ENCODE measurements at places on chromosomes 5 and 9.

- no peak for DNase-seq
These were observed 604.6 kb upstream of the C9orf72 start for GRCh38 chr9:28177925-28178324.

- DNase-seq, result no peak
These were observed 6.3 kb upstream of the GZMA start for GRCh38 chr5:55096182-55096581.

DNA sequence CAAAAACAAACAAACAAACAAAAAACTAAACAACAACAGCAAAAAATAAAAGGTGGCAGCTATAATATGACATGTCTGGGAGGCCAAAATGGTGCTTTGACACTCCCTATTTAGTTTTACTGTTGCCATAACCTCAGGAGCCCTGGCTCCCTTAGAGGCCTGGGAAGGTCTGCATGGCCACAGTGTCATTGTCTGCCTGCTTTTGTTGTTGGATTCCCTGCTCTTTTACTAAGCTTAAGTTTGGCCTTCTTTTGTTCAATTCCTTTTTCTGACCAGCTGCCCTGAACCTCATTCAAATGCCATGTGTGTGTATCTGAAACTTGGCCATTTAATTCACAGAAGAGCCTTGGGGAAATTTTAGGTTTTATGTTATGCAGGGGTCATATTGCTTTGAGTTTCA, 458.2 kb downstream of the TMEM232 start:
- no peak for DNase-seq

- no peak for DNase-seq
These were observed 3.1 kb downstream of the ZER1 start for GRCh38 chr9:128768606-128769005.

GRCh38 chr5:169142264-169142970, 158.5 kb downstream of the SLIT3 start:
- no peak for DNase-seq

DNA sequence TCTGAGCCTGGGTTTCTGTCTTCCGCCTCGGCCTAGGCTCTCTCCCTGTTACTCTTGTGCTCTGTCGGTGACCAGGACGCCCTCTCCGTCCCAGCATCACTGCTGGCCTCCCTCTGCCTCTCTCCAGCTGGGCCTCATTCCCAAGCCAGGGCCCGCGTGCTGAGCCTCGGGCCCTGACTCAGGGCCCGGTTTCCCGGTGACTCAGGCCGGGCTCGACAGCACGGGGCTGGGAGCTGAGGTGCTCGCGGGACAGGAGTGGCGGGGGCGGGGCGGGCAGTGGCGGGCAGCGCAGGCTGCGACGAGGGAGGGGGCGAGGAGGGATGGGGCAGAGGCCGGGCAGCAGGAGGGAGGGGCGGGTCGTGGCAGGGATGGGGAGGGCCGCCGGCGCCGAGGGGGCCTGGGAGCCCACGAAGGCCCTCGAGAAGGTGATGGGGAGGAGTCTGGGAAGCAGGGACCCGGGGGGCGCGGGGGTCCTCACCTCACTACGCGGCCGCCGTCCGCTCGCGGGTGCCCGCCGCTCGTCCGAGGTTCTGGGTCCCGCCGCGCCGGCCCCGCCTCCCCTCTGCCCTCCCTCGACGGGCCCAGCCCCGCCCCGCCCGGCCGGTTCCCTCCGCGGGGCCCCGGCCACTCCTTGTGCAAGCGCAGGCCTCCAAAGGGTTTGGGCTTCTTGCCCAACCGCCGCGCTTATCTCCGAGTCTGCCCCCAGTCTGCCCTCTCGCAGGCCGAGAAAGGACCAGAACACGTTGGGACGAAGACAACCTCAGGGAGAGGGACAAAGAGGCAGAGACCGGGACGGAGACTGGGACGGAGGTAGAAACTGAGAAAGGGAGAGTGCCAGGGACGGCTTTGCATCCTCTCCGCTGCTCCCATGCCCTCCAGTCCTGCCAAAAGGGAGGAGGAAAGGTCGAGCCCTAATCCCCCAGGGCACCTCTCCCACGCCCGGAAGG, at the start of gene ARAP3:
TSS of gene ARAP3 (minus strand) at position 536 of the 947 bp plus-strand sequence. CDS start 1,744 bp downstream, outside the sequence.
- peak; percentile 75 for DNase-seq

- no peak for DNase-seq
These were observed 3.9 kb downstream of the FBXW5 start for GRCh38 chr9:136940526-136941230.

- no peak for DNase-seq
These were observed 26.0 kb downstream of the GARNL3 start for GRCh38 chr9:127290561-127291065.

GRCh38 chr5:116799401-116799800, 224.8 kb upstream of the SEMA6A start:
- no peak for DNase-seq

GRCh38 chr9:581673-582497, 259.6 kb upstream of the DMRT1 start:
- no peak for DNase-seq

GRCh38 chr9:37438359-37438758, 15.9 kb downstream of the GRHPR start:
- DNase-seq, result no peak

DNA sequence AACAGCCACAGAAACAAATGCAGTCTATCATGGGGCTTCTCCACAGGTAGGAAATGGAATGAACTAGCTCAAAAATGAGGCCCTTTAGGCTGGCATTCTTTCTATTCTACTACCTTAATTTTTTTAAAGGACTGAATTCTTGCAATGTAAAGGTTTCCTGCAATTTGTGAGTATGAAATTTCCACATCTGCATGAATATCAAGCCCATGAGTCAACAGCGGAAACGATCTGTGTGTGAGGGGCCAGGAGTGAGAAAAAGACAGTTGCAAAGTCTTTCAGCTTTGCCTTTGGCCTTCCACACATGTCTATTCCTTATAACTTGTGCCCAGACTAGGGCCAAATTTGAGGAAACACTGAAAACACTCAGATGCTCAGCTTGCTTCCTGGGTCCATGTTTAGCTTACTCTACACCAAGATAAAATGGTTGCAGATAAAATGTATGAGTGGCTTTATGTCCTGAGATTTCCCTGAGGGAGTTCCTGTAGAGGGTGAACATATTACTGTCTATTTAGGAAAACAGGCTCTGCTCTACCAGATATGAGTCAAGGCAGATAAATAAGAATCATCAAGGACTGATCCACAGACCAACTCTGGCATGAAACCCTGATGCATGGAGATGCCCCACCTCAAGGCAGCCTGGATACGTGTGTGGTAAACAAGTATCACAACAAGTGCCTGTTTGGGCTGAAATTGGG, 46.5 kb downstream of the RETREG1 start:
- no peak for DNase-seq

DNA sequence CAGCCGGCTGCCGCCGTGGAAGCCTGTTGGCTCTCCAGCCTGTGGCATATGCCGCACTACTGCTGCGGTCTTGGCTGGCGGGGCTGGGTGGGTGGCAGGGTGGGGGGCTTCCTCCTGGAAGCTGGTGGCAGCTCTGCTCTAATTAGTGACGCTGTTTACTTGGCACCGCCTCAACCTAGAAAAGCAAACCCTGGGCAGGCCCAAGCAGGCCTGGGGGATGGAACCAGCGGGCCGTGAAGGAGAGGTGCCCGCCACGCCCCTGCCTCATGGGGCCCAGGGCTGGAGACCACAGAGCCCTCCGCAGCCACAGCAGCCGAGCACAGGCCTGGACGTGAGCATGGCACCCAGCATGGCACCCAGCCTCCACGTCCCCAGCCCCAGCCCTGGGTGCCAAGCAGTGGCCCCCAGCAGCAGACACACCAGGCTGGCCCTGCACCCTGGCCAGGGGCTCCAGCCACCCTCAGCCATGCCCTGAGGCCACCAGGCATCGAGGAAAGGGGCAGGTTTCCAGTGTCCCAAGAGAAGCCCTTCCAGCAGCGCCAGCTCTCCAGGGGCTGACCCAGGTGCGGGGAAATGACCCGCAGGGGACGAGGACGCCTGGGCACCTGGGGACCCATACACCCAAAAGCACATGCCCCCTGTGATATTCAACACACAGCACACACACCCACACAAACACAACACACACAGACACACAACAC, 5.4 kb upstream of the CCDC187 start:
- peak; percentile 21 for DNase-seq

DNA sequence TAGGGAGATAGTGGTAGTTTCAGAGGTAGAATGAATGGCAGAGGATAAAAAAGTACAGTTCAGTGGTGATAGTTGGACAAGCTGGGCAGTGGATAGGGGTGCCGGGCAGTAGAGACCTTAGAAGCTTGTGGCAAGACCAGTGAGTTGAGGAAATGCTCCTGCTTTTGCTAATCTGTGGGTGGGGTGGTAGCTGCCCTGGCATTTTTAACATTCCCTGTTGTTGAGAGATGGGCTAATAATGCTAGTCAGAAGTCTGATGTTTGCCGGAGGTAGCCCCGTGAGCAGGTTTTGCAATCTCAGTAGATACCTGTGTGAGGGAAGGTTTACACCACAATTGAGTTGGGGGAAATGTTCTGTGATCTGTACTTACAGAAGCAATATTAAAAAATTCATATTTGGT, 91.1 kb downstream of the TRIO start:
- DNase-seq, result peak; percentile 70

DNA sequence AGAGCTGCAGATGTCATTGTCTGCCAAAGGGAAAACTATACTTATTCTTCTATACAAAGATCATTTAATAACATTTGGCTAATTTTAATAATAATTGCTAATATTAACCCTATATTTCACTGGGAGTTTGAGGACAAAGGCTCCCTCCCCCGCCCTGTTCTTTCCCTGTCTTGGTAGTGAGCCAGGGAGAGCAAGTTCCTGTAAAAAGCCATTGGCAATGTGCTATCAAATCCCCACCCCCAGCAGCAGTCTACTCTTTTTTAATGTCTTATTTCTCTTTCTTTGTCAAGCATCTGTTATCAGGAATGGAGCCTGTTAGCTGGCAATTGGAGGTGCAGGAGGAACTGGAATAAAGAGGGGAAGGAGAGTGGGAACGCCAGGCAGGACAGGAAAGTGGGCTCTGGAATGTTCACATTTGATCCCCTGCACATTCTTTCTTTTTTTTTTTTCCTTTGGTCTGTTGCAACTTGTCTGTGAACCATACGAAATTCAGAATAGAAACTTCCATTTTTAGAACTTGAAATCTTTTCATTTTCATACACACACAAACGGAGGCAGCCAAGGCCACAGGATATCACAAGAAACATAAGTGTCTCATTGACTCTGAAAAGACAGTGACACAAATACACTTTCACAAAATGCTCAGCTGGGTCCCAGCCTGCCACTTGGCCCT, 664.8 kb upstream of the ZNF608 start:
- DNase-seq, result peak; percentile 68

DNA sequence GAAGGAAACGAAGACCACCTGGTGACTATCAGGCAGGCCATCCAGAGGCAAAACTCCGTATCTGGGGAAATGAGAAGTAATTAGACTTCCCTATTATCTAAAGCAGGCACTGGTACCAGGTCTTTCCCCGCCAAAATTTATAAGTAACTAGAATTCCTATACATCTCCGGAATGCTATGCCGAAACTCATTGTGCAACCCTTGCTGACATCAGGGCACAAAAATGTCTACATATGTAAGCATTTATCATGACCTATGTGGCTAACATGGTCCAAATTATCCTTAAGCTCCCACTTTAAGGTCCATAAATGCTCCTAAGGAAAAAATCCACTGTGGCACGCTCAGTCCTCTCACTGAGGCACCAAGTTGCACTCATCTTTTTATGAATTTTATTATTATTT, 17.8 kb downstream of the ACTL7B start:
- DNase-seq, result peak; percentile 96

GRCh38 chr9:68980341-68980914, 33.5 kb downstream of the PRKACG start:
- DNase-seq, result no peak

DNA sequence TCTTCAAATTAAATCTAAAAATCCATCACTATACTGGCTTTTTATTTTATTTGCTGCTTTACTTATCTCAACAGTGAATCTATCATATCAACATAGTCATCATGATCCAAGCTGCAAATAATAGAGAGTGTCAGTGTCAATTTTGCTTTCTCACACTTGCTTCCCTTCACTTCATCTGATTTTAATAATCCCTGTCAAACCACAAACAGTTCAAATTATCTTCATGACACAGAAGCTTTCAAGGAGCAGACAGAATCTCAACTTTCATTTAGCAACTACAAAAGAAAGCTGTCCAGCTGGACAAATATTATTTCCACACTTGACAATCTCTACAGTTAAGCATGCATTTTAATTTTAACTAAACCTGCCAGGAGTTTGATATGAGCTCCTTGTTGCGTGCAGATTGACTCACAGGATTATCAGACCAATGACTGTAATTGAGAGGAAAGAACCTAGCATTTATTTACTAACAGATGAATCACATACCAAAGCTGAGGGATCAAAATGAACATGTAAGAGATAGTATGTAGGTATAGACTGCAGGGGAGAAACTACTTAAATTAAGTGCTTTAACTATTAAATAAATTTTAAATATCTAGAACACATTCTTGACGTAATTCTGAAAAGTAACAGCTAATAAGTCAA, 56.0 kb downstream of the KIAA0825 start:
- DNase-seq, result peak; percentile 87

DNA sequence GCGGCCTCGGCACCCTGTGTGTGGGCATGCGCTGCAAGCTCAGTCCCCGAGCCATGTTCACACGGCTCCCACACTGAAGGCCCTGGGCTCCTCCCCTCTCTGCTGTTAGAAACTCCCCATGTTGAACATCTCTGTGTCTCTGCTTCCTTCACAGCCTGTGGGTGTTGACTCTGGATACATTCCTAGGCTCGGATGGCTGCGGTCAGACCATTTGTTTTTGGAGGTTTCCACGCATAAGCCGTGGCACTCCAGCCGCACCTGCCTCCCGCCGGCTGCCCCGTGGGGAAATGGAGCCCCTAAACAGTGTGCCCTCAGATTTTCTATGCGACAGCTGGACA, 31.2 kb upstream of the LRRC14B start:
- no peak for DNase-seq

GRCh38 chr5:175778951-175779503, 92.4 kb upstream of the CPLX2 start:
- no peak for DNase-seq

GRCh38 chr5:122228728-122229392, 83.2 kb upstream of the SNCAIP start:
- DNase-seq, result no peak

- no peak for DNase-seq
These were observed 417.2 kb upstream of the ADAMTS16 start for GRCh38 chr5:4722886-4723285.

- DNase-seq, result peak; percentile 90
These were observed 3.7 kb upstream of the CLK4 start for GRCh38 chr5:178630475-178630930.

GRCh38 chr9:126125577-126125976, 201.1 kb upstream of the MVB12B start:
- DNase-seq, result no peak

DNA sequence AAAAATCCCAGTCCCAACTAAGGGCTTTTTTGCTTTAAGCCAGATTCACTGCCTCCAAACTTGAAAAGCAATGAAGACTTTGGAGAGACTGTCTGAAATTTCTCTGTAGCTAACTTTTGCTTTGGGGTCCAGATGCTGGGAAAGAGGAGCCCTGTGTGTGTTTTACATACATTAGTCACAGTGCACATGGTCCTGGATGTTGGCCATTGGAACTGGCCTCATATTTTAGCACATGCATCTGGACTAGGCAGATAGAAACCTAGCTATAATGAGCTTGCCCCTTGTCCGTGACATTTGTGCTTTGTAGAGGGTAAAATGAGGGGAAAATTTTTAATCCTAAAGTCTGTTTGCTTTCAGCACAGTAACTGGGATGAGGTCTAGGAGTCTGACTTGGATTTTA, 421.7 kb downstream of the CDK5RAP2 start:
- no peak for DNase-seq
